ENCODE measurements at places on chromosomes 6 and 20. TPM values are rescaled to one million over a fixed set of nuclear protein-coding genes. Genes with fewer than 3 reads are reported as not detected.

DNA sequence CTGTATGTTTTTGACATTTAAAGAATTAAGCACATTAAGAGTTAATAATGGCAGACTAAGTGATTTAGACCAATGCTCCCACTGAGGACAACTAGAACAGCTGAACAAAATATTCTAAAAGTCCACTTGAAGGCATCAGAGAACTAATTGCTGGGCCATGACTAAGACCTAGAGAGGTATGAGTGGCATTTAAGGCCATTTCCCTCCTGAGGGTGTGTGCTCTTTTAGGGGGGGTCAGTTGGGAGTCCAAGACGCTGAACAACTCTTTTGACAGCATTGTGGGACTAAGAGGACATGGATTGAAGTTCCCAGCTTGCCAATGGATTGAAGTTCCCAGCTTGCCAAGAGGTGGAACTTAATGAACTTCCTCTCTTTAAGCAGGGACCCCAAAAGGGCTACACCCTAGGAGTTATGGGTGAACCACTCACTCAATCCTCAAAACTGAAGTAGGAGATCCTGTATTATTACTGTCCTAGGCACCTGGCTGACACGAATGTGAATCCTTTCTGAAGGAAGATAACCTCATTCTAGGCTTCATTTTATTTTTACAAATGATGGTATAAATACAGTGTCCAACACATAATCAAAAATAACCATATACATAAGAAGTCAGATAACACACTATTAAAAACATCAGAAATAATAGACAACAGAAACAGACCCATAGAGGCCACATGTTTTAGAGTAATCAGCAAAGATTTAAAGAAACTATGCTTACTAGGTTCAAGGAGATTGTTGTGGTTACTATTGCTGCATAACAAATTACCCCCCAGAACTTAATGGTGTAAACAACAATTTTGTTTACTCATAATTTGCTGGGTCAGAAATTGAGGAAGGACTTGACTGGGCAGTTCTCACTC lies 175.1 kb downstream of the VEGFA start:
- DNase-seq: no peak

DNA sequence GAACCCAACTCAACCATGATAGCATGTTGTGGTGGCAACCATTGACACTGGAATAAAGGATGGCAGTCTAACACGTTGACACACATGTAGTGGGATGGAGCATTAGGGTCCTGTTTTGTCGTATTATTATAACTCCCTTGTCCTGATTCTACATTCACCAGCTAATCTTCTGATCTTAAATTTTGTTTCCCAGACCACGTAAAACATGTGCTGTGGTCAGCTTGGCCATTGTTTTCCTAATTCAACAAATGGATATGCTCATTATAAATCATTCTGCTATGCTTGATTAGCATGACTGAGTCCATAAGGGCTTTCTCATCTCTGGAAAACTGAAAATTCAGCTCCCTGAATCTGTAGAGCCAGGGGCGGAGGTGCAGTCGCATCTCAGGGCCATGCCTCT lies 15.0 kb downstream of the MRAP2 start:
- no peak for DNase-seq

DNA sequence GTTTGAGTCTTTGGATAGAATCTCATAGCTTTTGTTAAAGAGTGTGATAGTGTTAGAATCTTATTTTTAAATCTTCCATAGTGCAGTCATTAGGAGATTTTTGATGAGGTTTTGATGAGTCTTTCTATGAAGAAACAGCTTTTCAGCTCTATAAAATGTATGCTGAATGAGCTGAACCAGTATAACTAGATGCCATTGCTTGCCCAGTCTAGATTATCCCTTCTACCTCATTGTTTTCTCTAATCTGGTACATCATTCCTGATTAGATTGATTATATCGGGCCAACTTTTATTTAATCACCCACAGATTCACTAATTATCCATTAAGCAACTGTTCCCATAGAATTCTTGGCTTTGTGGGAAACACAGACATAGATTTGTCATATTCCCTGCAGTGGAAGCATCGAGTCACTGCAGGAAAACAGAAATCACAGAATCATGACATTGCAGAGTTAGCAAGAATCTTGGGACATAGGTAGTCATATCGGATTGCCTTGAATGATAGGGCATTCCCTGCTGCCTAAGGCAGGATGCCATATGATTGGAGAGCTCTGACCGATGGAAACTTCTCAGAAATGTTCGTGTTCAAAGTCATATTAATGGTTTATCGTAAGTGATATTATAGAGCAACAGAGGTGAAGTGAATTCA lies 882.7 kb upstream of the FLRT3 start:
- DNase-seq: no peak

- DNase-seq: no peak
Observed at GRCh38 chr6:45574014-45574461, 196.3 kb upstream of the SUPT3H start.

GRCh38 chr6:46376562-46377061 lies 114.6 kb downstream of the RCAN2 start:
- no peak for DNase-seq

GRCh38 chr20:8183526-8183925 lies 51.5 kb downstream of the PLCB1 start:
- no peak for DNase-seq

DNA sequence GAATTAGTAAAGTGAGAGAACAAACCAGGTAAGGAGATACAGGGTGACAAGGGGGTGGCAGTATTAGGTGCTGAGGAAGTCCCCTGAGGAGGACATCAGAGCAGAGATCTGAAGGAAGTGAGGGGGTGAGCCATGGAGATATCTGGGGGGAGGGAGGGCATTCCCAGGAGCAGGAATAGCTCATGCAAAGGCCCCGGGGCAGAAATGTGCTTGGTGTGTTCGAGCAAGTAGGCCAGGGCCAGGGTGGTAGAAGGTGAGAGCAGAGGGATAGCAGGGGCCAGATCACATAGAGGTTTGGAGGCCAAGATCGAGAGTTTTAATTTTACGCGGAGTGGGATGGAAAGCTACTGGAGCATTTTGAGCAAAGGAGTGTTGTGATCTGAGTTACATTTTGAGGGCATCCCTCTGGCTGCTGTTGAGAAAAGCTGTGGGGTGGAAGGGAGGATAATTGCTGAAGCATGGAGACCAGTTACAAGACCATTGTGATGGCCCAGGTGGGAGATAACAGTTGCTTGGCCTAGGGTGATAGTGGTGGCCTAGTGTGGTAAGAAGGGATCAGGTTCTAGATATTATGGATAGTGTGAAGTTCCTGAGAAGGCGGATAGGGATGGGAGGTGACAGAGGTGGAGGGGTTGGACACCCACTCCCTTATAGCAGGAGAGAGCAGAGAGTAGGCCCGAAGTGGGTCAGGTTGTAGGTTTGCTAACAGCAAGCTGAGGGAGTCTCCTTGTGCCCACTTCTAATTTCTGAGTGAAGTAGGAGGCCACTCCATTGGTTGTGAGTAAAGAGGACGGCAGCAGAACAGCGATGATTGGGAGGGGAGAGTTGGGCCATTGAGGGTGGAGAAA lies 10.2 kb downstream of the ARFGEF2 start:
- DNase-seq: no peak

DNA sequence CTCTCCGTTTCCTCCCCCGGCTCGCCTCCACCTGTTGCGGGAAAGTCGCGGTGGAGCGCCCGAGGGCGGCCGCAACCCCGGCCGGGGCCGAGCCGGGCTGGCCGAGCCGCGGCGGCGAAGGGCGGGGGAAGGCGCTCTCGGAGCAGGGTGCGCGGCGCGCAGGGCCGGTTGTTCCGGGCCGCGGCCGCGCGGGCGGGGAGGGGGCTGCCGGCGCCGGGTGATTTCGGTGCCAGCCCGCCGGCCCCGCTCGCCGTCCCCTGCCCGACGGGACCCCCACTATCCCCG lies 235 bp downstream of the MAP7 start:
- DNase-seq: no peak

DNA sequence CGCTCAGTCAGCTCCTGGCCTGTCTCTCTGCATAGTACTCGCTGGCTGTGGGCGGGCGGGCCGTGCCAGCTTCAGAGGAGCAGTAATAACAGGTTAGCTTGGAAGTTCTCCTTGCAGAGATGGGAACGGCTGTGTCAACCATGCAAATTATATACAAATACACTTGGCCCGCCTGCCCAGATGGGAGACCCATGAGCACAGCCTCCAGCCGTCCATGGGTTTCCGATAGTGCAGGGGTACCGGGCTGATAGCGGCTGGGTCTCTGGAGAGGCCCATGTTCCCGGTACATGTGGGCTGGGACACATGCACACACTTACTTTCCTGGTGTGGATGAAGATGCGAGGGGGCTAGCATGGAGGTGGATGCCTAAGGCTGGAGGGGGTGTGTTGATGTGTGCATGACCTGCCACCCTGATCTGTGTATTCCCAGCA lies 12.8 kb upstream of the ZNF831 start:
- DNase-seq: no peak

DNA sequence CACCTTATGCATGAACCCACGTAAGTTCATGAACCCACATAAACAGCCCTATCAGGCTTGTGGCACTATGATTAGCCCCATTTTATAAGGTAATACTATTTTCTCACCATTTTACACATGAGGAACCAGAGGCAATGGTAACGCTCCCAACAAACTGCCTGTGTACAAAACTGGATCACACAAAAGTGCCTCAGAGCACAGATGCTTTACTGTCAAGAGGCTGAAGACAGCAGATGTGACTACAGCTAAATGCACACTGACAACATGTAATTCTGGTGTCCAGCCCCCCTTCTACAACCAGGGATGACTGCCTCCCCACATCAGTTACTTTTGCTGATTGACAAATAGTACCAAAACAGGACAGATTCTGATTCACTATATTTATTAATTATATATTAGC lies 69.6 kb downstream of the GMDS start:
- no peak for DNase-seq

DNA sequence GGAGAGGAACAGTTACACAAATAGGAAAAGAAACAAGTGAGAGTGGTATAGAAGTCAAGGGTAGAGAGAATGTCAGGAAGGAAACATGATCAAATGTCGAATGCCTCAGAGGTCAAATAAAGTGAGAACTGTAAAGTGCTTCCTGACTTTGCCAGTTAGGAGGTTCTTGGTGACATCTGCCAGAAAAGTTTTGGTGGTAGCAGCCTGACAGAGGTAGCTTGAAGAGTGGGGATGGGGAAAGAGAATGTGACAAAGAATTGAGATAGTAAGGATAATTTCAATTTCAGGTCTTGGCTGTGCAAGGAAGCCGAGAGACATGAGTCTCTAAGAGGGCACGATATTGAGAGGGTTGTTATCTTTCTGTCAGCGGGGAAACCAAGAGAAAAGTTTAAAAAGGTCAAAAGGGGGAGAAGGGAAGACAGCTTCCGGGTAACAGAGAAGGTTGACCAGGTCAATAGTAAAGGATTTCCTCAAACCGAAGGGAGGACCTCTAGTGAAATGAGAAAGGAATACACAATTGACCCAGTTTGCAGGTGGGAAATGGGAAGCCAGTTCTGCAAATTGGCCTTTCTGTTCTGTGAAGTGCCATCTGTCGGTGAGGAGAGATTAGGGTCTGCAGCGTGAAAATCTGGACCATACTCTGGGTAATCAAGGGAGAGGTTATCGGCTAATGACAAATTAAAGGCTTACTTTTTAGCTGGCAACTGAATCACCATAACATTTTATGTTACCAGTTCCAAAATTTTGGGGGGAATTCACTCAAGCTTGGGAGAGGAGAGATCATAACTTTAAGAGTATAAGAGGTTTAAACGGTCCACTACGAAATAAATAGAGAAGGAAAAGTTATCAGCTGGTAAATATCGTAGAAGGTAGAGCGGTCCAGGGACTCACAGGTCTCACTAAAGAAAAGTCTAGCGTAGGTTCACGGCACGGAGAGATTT lies 973 bp upstream of the BRD2 start:
- no peak for DNase-seq

- no peak for DNase-seq
Observed at GRCh38 chr6:15879371-15880261, 216.8 kb upstream of the DTNBP1 start.

Gene CDK19
- total RNA-seq: 48.4 TPM

Gene TNXB
- 1.8 TPM for total RNA-seq

Gene C6orf52
- 6.5 TPM for total RNA-seq

Gene CCN6
- total RNA-seq: 3.0 TPM

Gene CNBD2
- total RNA-seq: 3.7 TPM

Gene SMPDL3A
- total RNA-seq: 1.8 TPM

Gene SRSF12
- total RNA-seq: 0.28 TPM

Gene FAXC
- total RNA-seq: 9.0 TPM
